ENCODE measurements at places on chromosomes 1 and 21.

DNA sequence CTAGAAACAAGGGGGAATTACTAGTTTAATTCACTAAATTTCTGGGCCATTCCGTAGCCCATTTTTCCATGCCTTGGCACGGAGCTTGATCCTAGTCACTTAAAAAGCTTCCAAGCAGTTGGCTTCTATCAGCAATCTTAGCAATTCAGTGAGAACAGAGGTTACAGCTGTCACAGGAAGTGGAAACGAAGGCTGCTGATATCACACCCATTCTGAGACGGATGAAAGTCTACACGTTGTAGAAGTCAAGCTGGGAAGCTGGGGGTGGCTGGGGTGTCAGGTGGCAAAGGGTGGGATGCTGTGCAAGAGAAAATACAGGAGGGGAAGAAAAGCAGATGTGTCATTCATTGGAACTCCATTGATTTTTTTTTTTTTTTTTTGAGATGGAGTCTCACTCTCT, 11.8 kb upstream of the STMN1 start:
- DNase-seq: no peak

DNA sequence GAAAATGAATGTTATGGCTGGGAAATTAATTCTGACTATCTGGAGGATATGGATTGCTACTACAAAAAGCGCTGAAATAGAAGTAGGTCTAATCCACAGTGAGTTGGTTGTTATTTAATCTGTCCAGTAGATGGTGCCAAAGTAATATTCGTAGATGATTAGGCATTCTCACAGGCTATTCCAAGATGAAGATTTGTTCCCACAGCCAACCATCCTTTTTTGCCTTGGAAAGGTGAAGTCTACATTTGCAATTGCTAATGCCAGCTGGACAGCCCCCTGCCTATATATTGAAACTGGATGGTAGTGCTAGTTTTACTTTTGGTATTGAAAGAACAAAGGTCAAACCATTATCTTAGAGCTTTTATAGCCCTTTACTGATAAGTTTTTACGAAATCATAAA, 43.8 kb downstream of the RBM11 start:
- DNase-seq: peak; percentile 50

GRCh38 chr21:23471877-23472276, 2135.4 kb downstream of the MRPL39 start:
- DNase-seq: no peak

GRCh38 chr1:201982082-201982622, 296 bp upstream of the RNPEP start:
- DNase-seq: peak; percentile 64

DNA sequence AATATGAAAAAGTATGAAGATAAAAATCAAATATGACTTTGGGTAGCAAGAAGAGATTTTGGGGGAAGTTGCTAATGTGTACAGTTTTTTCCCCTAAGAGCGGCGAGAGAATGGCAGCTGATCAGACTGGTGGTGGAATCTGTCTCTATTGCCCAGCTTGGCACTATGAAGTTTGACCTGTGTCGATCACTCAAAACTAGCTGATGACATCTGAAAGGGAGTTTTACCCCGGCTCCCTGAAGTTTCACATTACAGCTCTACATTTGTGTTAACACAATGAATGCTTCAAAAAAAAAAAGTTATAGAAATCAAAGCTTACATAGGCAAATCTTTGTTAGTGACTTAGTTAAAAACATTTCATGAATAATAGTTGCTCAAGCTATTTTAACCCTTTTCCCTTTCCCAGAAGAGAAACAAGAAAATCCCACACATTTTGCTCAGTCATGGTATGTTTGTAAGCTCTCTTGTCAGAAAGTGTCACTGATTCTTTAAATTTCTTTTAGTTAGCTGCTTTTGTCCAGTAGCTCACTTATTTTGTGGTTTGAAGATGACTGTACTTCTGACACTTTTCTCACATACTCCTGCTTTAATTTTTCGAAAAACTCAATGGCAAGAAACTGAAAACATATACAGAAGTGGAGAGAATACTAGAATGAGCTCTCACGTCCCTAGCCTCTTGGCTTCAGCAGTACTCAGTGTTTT, 41.3 kb downstream of the DYRK1A start:
- DNase-seq: no peak

DNA sequence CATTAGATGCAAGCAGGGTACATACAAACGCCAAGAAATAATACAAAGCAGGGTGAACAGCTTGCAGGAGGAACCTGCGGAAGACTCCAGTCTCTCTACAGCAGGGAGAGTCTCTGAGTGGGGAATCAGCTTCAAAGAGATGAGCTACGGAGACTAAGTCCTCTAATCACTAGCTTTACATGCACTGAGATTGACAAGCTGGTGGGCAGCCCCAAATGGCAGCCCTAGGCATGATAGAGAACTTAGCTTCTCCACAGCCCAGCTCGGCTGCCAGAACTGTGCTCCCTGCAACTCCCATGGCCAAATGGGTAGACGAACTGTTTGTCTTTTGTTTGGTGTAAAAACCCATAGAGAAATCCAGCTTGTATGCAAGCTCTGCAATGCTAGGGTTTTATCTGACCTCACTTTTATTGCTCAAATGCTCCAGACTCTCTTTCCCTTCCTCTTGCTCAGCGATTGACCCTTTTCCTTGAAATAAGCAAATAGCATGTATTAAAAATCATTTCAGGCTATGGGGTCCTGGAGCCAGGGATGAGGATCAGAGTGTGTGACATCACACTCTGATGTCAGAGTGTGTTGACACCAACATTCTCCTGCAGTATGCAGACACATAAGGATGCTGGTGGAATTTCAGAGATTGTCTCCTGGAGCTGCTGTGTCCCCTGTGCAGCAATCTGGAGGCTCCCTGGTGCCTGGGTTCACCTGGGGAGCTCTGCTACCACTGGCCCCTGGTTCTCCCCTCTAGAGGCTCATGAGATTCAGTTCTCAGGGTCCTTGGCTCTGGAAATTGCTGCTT, 238.5 kb downstream of the TTLL7 start:
- no peak for DNase-seq

DNA sequence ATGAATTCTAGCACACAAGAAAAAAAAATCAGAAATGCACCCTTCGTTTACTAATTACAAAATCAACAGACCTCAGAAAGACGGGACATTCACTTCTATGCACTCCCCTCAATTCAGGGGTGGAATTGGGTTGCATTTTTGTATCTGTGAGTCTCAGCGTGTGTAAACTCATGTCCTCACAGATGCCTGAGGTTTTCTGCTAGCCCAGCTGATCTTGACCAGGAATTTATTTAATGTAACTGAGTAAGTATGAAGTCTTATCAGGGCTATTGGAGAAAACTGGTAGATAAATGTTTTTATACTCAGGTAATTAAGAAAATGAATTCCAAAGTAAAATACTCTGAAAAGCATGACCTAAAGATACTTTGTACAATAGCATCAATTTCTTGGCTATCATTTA, 167.7 kb downstream of the RUNX1 start:
- DNase-seq: no peak

GRCh38 chr1:112272101-112272772, 123.8 kb upstream of the CTTNBP2NL start:
- no peak for DNase-seq

DNA sequence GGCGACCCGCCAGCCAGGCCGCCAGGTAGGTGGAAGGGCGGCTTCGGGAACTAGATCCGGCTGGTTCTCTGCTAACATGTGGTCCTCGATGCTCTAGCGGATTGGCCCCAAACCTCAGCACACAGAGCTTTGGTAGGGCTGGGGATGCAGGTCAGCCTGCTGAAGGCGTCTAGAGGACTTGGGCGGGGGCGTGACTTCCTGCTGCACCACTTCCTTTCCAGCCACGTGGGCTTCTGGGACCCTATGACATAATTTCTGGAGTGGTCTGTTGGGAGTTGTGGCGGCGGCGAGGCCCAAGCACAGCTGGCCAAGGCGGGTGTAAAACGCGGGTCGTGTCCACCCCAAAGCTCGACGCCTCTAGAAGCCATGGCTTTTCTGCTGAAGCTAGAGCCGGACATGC, 124.5 kb downstream of the ATF6 start:
- no peak for DNase-seq

GRCh38 chr1:188514917-188515316, 1686.2 kb downstream of the PLA2G4A start:
- DNase-seq: no peak

- DNase-seq: no peak
These were observed 74.6 kb upstream of the NFIA start for GRCh38 chr1:61007534-61008364.

- DNase-seq: no peak
These were observed 71.0 kb downstream of the NENF start for GRCh38 chr1:212503714-212504113.

GRCh38 chr1:22442212-22442894, 9.3 kb upstream of the ZBTB40 start:
- no peak for DNase-seq

DNA sequence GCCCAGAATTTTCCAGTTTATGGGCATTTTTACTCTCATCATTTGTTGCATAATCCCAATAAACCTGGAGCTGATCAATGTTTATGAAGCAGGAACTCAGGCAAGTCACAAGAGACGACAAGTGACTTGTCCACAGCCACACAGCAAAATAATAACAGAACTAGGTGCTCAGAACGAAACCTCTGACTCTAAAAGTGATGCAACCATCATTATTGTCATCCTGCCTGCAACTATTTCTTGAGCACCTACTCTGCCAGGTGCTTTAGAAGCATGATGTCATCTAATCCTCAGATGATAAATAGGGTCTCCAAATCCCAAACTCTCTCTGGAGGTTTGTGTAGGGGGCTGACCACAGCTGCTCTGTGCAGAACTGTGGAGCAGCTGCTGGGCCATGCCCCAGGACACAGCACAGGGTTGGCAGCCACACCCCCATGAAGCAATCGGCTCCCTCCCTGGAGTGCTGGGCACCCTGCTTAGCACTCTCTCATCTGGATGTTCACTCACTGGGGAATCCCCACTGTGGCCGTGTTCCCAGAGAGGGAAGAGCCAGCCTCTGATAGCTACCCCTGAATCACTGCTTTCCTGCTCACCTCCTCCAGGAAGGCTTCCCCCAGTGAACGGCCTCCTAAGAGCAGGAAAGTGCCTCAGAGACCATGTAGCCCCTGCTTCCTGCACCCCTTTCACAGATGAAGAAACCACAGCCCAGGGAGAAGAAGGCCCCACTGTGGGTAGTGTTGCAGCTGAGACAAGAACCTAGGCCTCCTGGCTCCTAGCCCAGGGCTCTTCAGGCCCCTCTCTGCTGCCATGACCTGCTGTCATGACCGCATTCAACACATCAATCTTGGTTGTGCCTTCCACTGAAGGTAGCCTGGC, 2.1 kb downstream of the TTC22 start:
- no peak for DNase-seq

DNA sequence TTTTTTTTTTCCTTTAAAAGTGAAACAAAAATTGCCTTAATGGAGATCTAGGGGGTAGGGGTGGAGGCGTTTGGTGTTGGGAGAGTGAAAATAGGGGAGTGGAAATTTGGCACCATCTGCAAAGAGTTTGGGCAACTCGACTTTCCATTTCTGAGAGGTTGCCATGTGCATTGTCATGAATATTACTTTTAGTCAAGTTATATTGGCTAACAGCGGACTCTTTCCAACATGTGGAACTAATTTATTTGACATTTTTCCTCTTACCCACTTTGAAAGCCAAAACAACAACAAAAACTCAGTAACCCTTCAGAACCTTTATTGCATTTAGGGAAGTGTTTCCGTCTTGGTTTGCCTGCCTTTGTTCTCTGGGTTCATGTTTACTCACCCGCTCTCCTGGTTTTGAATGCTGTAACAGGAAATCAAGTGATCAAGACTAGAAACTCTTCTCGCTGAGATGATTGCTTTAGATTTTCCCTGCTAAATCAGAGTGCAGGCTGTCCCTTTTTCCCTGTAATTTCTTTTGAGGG, 70.4 kb downstream of the CACHD1 start:
- no peak for DNase-seq

DNA sequence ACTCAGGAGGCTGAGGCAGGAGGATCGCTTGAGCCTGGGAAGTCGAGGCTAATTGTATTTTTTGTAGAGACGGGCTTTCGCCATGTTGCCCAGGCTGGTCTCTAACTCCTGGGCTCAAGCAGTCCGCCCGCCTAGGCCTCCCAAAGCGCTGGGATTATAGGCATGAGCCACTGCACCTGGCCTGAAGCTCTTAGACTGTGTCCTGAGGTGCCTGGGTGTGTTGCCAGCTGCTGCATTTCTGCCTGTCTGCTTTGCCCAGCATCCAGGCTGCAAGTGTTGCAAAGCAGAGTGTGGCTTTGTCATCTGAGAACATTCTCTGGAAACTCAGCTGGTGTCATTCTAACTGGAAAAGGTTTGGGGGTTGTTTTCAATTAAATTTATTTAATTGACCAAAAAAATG, 105.0 kb downstream of the HUNK start:
- no peak for DNase-seq

DNA sequence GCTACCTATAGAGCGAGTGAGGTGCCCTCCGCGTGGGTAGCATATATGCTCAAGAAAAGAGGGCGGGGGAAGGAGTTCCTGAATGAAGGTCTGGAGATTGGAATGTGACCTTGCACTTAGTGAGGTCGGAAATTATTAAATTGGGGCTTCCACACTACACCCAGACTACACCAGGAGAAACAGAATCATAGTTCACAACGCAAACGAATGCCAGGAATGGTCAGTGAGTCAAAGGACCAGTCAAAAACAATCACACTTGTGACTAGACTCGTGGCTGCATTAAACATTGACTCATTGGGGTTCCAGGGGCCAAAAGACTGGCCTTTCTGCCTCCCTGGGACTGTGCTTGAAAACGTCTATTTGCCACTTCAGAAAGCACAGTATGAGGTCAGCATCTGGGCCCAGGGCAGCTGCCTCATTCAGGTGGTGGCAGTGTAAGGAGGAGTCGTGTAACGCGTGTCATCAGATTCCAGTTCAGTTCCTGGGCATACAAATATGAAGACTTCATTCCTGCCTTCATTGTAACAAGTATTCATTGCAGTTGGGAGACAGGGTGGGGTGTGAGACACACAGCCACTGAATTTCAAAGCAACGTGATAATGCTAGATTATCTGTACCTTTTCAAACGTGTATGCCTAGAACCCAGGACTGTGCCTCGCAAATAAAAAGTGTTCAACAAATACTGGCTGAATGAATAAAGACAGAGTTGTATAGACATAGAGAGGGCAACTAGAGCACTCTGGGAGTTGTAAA, at the start of gene YOD1:
Gene YOD1, minus strand, starts transcription at position 18 of the 753 bp plus-strand sequence. CDS start 178 bp downstream, outside the sequence.
- DNase-seq: no peak

DNA sequence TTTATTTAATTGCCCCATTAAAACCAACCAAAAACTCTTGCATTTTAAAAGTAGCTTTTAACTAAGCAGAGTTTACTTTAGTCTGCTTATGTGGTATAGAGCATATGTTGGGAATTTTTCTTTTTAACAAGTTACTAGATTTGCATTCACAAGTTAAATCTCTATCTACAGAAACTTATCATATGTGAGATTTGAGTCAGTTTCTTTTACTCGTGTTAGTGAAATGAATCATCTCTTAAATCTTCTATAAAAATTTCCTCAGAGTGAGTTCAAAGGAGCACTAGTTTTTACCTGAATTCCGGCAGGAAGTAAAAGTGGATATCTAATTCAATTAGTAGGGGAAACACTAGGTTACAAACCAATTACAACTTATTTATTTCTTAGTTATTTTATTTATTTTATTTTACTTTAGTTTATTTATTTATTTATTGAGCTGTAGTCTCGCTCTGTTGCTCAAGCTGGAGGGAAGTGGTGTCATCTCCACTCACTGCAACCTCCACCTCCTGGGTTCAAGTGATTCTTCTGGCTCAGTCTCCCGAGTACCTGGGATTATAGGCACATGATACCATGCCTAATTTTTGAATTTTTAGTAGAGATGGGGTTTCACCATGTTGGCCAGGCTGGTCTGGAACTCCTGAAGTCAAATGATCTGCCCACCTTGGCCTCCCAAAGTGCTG, 1609.6 kb upstream of the B3GALT2 start:
- DNase-seq: no peak
